ENCODE measurements at places on chromosomes 7 and 10. TPM values are rescaled to one million over a fixed set of nuclear protein-coding genes. Genes with fewer than 3 reads are reported as not detected.
A peak's percentile ranks its signal among the peaks of the same experiment; 100 is the strongest.

The PPP1R9A gene
- total RNA-seq, result 27.7 TPM

The GPR15LG gene
- total RNA-seq, result not detected

The KIN gene
- total RNA-seq, result 11.0 TPM

The CRCP gene
- total RNA-seq, result 27.4 TPM

The TEX47 gene
- not detected for total RNA-seq

The MMS19 gene
- total RNA-seq, result 34.0 TPM

The EVX1 gene
- total RNA-seq, result not detected

The LIPF gene
- not detected for total RNA-seq

The AKR1C8 gene
- total RNA-seq, result 0.68 TPM

The BEND7 gene
- total RNA-seq, result 17.9 TPM

The UNCX gene
- not detected for total RNA-seq

The IMPDH1 gene
- total RNA-seq, result 34.1 TPM

The TPK1 gene
- 6.9 TPM for total RNA-seq

DNA sequence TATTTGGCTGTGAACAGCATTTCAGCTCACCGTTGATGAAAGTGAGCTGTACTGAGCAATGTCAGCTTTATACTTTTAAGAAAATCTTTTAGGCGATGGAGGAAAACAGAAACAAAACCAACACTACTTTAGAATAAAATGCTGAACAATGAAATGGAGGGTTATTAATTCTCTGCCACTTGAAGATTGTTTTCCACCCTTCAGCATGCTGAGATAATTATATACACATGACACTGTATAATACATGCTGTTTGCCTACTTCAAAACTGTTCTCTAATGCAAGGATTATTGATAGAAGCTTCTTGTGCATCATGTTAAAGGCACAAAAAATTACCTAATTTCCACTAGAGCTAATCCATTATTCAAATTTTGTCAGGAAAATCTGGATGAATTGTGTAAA, 66.8 kb downstream of the CACNA2D1 start:
- no peak for DNase-seq

GRCh38 chr7:73742753-73743641, 4.4 kb upstream of the ABHD11 start:
- DNase-seq, result peak; percentile 48

DNA sequence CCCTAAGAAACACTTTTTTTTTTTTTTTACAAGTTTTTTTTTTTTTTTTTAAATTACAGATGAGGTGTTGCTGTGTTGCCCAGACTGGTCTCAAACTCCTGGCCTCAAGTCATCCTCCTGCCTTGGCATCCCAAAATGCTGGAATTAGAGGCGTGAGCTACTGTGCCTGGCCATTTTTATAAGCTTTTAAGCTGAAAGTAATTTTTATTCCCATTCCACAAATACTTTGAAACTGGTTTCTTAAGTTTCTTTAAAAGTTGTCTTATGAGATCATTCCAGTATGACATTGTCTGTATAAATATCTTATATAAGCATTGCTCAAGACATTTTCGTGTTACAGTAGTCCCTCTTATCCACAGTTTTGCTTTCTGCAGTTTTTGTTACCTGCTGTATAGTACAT, 61.4 kb upstream of the CYP26C1 start:
- no peak for DNase-seq

GRCh38 chr10:107085665-107086525, 78.6 kb downstream of the SORCS1 start:
- DNase-seq, result no peak

DNA sequence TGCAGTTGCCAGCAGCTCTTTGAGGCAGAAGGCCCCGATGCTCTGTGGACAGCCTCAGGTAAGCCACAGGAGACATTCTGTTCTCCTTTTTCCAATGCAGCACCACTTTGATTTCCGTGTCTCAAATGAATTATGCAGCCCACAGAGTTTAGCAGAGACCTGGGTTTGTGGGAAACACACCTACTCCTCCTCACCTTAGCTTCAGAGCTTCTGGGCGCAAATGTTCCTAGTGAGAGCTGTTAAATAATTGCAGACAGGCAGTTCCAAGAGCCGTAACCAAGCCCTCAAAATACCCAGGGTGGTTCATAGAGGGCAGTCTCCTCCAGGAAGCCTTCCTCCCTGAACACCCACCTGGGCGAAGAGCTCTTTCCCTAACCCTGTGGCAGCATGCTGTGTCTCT, 69.2 kb upstream of the AGK start:
- DNase-seq, result no peak

GRCh38 chr7:31642681-31643115, 44.3 kb upstream of the PPP1R17 start:
- DNase-seq, result no peak

DNA sequence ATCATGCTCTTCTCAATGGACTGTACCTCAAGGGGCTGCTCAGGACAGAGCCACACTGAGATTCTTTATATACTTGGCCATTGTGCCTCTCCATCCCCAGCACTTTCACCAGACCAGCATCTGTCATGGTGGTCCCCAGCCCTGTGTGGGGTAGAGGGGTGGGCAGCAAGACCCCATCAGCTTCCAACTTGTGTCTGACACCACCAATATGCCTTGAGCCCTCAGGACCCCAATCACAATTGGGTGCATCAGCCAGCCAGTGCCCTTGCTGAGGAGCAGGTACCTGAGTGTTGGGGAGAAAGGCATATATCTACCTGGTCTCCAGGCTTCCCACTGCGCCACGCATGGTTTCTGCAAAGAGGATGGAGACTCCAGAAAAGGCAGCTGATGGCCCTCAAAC, 56.3 kb downstream of the GRID1 start:
- DNase-seq, result no peak

DNA sequence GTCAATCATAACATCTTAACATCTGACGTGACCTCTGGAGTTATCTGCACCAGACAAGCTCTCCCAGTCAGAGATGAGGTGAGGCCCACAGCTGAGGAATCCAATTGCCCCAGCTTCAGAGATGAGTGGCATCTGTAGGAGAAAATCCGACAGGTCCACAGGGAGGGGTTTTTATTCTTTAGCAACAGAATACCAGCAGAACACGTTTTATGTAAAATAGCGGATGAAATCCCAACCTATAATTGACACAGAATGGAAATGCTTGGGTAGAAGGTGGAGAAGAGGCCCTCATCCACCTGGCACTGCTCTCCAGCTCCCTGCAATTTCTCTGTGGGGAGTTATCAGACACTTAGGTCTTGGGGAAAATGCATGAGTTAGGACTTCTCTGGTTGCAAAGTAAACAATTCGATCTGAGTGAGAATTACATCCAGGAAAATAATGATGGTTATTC, 144.2 kb upstream of the NRP1 start:
- no peak for DNase-seq

DNA sequence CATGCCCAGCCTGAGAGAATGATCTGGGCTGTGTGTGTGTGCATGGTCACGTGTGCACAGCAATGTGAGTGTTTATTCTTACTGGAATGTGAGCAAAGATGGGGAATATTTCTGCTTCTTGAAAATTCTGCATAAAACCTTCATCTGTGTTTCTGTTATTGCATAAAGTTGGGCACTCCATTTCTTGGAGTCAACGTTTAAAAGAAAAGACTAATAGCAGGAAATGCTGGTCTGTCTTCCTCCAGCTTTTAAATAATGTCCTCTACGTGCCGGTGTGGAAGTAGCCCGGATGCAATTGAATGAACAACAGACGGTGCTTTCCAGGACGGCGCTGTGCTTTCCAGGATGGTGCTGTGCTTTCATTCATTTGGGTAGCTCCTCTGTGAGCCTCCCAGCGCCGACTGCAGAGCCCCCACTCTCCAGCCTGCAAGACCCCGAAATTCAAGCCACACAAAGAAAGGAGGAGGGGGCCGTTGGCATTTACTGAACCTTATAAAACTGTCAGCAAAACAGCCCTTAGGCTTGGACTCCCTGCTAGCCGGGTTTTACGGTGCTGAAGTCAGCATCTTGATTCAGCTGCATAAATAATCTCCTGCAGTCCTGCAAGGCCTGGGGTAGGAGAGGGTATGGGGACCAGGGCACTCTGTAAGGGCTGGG, 158.2 kb upstream of the PRKCQ start:
- no peak for DNase-seq

DNA sequence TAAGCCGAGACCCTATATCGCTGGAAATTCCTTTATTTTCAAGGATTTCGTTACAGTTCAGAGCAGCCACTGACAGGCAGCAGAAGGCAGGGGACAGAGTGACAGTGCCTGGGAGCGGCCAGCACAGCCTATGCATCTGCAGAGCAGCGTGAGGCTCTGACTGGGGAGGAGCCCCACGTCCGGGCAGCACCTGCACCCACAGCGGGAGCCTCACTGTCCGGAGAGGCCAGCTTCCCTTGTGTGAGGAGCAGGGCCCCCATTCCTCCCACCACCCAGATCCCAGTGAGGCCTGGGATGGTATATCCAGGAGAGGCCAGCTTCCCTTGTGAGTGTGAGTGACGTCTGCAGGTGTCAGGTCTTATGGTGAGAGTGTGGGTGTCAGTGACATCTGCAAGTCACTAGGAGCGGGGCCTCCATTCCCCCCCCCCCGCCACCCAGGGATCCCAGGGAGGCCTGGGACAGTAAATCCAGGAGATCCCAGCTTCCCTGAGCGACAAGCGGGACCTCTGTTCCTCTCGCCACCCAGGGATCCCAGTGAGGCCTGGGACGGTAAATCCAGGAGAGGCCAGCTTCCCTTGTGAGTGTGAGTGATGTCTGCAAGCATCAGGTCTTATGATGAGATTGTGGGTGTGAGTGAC, 259.1 kb downstream of the PTPRN2 start:
- DNase-seq, result no peak

DNA sequence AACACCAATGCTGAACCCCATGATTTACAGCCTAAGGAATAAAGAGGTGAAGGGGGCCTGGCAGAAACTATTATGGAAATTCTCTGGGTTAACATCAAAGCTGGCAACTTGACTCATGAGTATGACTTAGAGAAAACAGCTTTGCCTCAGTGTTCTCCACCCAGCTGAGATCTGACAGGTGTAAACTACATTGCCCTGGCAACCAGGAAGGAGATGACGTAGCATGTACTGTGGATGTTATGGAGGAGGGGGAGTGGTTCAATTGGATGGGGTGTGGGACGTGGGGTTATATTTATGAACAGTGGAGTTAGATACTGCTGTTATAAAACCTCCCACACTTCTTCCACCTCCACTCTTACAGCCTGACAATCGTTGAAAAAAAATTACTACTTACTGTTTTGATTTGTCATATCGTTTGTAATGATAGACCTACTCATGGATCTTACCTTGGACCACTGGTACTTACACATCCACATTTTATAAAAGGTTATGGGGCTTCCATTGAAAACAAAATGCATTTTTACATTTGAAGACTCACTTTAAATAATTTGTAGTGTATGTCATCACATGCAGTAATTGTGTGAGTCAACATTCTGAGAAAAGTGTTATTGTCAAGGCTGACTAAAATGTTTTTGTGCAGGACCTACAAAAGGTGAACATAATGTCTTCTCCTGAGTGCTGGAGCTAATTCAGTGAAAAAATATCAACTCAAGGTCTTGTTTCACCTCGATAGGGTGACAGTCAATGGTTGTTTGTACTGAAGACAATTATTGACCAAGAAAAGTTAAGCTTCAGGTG, 6.4 kb downstream of the OR2F1 start:
- DNase-seq, result no peak

GRCh38 chr7:91866599-91867148, 13.8 kb downstream of the MTERF1 start:
- no peak for DNase-seq

DNA sequence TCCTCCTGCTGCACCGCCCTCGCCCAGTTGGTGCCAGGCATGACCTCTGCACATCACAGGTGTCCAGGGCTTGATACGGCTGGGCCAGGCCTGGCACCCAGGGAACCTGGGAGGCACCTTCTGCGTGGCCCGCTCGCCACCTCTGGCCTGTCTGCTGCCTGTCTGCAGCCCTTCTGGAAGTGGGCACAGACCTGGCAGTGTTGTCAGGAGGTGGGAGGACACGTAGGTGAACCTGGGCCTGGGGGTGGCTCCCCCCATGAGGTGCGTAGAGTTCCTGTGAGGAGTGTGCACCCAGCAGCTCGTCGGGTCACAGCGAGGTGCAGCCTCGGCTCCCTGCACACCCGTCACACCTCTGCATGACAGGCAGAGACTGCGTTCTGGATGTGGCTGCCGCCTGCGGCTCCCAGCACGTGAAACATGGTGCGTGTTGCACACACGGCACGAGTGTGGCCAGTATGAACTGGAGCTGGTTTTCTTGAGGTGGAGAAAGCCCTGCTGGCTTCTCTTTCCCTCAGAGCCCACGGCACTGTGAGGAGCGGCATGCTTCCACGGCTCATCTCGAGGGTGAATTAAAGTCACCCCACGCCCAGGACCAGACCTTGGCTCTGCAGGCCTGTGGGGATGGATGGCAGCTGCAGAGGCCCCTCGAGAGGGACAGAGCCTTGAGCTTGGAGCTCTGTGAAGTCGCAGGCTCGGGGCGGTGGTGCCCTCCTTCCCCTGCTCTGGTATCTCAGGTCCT, 24.8 kb downstream of the INPP5A start:
- no peak for DNase-seq

- no peak for DNase-seq
These were observed 949 bp upstream of the CLIP2 start for GRCh38 chr7:74288034-74288881.

GRCh38 chr10:113236998-113237397, 287.0 kb downstream of the TCF7L2 start:
- DNase-seq, result no peak

DNA sequence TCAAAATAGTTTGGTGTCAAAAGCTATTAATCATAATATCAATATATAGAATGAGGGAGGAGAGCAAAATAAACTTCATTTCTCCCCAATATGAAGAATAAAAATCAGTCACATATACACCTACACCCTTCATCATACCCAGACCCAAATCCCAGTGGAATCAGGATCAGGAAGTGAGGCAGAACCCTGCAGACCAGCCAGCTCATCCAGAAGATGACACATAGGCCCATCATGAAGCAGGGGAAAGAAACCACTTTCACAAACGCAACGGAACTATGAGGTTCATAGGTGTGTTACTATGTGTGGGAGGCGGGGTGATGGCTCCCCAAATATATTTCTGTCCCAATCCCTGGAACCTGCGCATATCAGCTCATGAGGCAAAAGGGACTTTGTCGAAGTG, 89.0 kb downstream of the RSU1 start:
- no peak for DNase-seq

GRCh38 chr7:150855046-150855445, 2.7 kb downstream of the AOC1 start:
- no peak for DNase-seq

DNA sequence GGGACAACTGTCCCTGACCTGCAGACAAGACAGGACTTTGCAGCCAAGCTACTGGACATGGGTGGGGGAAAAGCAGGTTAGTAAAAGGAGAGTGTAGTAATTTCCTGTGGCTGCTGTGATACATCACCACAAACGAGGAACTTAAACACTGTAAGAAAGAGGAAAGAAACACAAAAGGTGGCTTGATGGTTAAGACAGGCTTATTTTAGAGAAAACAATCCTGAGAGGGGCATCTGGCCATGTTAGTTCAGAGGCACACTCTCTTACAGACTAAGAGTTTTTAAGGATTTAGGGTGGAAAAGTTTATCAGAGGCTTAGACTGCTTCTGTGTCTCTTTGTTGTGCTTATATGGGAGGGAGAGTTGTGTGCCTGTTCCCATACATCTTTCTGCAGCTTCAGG, 667.0 kb downstream of the TYW1 start:
- no peak for DNase-seq
